ENCODE measurements at places on chromosomes 5 and 9.

GRCh38 chr9:1217076-1217475 lies 166.9 kb downstream of the DMRT2 start:
- DNase-seq = no peak

DNA sequence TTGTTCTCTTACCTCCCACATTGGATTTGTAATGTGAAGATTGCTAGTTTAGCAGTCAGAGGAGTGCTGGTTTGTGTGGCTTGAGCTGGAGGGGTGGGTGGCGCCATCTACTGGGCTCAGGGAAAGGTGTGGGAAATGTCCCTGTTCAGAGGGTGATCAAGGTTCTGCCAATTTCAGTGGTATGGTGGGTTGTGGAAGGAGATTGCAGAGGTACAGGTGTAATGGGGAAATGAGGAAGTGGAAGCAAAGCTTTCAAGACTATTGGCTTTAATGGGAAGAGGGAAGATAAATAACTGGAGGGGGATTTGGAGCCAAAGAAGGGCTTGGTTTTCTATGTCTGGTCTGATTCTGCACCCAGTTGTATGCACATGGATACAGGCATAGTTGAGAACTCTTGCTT lies 76.4 kb downstream of the OSMR start:
- peak; percentile 47 for DNase-seq

- DNase-seq = no peak
Measured at GRCh38 chr9:137302449-137303150, 529 bp upstream of the NRARP start.

DNA sequence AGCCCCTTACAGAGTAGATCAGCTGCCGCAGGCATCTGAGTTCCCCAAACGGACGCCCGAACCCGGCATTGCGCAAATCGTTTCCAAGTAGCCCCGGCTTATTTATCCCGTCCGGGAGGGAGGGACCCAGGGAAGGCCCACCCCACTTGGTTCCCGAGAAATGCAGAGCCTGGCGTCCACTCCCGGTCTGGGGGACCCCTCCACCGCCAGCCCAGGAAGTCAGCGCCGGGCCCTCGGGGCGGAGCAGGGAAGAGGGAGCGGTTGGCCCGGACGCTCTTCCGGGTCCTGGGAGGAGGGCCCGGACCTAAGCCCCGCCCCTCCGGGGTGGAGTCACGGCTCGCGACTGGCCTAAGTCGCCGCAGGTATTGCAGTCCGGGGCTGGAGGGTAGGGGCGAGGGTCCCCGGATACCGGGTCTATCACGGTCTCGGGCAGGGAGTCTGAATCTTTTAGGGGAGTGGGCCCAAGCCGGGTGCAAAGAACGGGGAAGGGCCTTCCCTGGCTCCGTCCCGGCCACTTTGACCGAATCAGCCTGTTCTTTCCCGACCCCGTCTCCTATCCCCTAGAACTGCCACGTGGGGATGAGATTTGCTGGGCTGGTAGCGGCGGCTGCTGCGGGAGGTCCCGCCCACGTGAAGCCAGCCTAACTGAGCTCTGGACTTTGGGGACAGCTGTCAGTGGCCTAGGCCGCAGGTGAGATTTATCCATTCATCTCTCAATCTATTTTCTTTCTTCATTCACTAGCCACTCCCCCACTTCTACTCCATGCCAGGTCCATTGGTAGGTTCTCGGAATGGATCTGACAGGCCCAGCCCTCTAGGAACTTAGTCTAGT lies at the start of gene RABEPK:
Gene RABEPK, plus strand, starts transcription at position 327 of the 832 bp plus-strand sequence. CDS start 2,472 bp downstream, outside the sequence.
- DNase-seq = peak; percentile 98

GRCh38 chr9:98787766-98788335 lies 8.5 kb downstream of the ANKS6 start:
- no peak for DNase-seq

- DNase-seq = no peak
Measured at GRCh38 chr5:1193591-1193985, 7.8 kb upstream of the SLC6A19 start.

DNA sequence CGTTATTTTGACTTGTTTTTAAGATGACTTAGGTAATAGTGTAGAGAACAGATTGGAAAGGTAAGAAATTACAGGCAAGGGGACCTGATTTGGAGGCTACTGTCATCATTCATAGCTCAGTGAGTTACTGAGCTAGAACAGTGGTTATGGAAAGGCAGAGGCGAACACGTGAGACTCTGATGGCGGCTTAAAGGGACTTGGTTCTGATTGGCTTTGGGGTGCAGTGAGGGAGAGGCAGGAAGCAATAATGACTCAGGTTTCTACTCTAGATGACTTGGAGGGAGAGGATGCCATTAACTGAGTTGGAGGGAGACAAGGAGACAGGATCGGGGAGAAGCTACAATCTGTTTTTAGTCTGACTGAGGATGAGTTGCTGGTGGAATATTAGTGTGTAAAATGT lies 3.0 kb downstream of the F2RL2 start:
- DNase-seq = peak; percentile 16

- DNase-seq = no peak
Measured at GRCh38 chr5:44603496-44604272, 205.1 kb upstream of the MRPS30 start.

DNA sequence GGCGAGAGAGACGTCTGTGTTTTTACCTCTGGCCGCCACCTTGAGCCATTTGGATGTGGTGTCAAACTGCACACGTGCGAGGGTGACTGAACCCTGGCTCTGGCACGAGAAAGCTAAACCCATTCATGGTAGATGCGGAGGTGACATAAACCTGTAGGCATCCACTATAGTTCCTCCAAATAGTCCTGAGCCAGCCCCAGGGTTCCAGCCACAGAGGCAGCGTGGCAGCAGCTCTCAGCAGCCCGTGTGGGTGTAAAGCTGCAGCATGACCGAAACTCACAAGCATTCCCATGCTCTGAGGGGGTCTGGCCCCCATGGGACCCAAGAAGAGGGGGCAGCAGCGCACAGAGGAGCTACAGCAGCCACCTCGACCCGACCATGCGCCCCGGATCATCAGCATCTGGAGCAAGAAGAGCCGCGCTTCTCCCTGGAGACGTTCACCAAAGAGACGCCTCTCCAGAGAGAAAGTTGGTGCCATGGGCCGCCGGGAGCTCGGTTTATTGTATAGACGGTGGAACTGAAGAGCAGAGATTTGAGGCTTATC lies 303.8 kb upstream of the IRX4 start:
- no peak for DNase-seq

GRCh38 chr5:92206681-92207080 lies 823.6 kb upstream of the ARRDC3 start:
- peak; percentile 22 for DNase-seq

GRCh38 chr9:112445196-112445595 lies 41.4 kb upstream of the KIAA1958 start:
- DNase-seq = no peak

GRCh38 chr9:76856016-76856415 lies 49.9 kb downstream of the PRUNE2 start:
- no peak for DNase-seq

DNA sequence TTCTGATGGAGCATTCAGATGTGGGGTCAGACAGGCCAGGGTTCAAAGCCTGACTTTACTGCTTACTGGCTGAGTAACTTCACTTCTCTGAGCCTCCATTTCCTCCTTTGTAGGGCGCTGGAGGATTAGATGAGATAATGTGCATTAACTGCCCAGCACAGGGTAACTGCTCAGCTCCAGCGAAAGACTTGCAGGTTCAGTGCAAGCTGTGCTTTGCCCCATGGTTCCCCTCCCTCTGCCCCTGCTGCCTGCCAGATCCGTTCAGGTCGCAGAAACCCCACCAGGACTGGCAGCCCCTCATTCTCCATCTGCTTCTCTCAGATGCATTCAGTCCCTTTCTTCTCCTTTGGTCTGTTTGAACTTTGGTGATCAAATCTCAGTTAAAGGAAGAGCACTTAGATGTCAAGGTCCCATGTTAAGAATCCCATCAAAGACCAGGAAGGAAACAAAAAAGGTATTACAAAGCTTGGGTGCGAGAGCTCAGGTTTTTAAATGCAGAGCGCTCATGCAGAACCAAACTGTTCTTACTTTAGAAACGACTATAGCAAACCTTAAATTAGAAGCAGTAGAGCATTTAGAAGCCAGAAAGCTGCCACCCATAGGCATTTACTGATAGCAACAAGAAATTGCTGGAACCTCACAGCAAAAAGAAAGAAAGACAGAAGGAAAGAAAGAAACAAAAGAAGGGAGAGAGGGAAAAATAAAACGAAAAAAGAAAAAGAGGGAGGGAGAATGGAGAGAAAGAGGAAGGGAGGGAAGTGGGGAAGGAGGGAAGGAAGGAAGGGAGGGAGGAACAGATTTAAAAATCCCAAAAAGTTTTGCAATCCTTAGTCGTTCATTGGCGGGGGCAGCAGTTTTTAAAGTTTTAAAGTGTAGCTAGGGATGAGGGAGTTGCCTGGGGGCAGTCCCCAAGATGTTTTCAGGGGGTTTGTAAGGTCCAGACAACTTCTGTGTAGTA lies 23.5 kb downstream of the AFAP1L1 start:
- DNase-seq = no peak

DNA sequence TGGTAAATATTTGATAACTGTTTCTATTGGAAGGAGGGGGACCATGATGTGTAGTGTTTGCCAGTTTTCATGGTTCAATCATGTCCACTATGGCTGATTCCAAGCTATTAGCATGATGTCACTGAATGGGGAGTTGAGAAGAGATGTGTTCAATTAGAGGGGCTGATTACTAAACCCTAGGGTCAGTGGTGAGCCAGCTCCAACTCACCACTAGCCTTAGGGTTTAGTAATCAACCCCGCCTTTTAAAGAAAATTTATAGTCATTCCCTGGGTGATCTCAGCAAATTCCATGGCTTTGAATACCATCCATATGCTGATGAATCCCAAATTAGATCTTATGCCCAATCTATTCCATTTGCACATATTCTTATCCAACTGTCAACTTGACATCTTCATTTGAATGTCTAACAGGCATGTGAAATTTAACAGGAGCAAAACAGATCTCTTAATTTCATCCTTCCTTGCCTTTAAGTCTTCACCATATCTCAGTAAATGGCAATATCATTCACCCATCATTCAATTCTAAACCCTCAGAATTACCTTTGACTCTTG lies 98.8 kb downstream of the GCNT1 start:
- no peak for DNase-seq

GRCh38 chr5:136295914-136296313 lies 69.4 kb downstream of the TRPC7 start:
- DNase-seq = peak; percentile 1

GRCh38 chr9:133261103-133261752 lies 13.8 kb downstream of the ABO start:
- no peak for DNase-seq

DNA sequence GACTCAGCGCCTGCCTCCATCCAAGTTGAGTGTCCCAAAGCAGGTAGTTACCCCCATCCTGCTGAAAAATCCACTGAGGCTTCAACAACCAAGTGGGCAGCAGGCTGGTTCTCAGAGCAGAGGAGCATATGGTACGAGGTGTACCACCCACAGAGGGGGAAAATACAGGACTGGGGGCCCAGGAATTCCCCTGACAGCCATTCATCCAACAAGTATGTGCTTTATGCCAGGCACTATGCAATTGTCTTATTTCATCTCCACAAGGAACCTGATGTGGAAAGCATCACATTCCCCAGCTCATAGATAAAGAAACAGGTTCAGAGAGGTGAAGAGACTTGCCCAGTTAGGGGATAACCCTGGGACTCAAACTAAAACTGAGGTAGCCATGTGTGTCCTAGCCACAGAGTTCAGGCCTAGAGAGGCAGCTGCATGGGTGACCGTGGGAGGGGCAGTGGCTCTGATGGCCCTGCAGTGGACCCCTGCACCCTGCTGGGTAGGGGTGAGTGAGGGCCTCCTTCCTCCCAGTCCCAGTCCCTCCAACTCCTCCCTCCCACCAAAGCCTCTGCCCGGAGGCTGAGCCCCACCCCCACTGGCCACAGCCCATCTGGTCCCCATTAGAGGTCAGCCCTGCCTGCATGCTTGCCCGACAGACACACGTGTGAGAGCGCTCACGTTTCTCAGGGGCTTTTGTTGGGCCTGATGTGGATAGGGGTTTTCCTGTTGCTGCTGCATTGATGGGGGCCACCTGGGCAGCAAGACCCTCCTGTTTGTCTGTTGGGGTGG lies 11.5 kb downstream of the PDLIM4 start:
- DNase-seq = peak; percentile 80

Data from adipocyte (in vitro differentiated cells).